ENCODE measurements at places on chromosomes 4 and X.

DNA sequence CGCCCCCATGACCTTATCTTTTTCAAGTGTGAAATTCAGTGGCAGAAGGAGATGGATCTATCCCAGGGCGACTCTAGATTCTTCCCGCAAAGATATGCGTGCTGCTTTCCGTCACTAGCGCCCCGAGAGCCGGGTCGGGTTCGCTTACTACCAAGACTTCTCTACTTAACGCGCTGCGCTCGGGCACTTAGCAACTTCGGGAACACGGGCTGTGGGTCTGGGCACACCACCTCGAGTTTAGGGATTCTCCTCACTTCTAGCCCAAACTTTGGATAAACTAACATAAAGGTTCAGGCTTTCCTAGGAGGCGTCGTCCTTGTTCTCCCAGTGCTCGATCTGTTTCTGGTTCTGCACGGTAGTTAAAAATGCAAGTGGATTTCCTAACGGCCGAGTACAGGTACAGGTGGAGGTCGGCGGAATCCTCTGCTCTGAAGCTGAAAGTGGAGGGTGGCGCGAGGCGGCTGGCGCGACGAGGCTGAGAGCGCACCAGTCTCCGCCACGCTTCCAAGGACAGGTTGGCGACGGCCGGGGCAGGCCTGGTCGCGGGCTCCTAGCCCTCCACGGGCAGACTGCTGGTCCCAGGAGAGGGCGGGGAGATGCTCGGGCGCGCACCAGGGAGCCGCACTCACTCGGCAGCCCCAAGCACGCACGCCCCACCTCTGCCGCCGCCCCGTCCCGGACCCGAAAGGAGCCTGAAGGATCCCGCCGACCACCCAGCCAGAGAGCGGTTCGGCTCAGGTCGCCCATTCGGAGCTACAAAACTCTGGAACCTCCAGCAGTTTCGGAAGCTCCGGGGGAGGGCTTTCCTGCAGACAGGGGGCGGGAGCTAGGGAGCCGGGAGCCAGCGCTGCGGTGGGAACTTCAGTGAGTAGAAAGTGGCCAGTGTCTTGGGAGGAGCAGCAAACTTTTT, 100.8 kb upstream of the TENM3 start:
- DNase-seq, result no peak

- DNase-seq, result no peak
Measured at GRCh38 chr4:153362184-153362583, 17.7 kb downstream of the MND1 start.

DNA sequence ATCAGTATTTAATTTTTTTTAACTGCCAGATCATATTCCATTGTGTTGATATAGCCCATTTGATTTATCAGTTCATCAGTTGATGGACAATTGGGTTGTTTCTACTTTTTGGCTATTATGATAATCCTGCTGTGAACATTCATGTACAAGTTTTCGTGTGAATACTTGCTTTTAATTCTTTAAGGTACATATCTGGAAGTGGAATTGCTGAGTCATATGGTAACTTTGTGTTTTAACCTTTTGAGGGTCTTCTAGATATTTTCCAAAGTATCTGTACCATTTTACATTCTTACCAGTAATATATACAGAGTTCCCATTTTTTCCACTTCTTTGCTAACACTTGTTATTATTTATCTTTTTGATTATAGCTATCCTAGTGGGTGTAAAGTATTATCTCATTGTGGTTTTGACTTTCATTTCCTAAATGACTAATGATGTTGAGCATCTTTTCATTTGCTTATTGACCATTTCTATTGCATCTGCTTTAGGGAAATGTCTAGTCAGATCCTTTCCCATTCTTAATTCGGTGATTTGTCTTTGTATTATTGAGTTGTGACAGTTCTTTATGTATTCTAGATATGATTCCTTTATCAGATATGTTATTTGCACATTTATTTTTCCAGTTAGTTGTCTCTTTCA, 75.2 kb upstream of the NUDT6 start:
- DNase-seq, result no peak

DNA sequence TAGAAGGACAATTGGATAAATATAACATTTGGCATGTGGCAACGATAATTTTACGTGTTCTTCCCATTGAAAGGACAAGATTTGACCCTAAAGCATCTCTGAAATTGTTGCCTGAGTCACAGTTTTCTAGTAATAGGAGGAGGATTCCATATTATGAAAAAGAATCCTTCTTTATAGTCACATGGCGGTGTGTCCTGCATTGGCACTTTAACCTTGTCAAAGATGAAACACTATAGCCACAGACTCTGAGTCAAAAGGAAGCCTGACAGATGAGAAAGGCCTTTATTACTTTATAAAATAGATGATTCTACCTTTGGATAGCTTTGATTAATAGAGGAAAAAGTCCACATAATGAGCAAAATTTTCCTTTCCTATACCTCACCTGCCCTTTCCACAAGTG, 11.5 kb downstream of the LNX1 start:
- no peak for DNase-seq

DNA sequence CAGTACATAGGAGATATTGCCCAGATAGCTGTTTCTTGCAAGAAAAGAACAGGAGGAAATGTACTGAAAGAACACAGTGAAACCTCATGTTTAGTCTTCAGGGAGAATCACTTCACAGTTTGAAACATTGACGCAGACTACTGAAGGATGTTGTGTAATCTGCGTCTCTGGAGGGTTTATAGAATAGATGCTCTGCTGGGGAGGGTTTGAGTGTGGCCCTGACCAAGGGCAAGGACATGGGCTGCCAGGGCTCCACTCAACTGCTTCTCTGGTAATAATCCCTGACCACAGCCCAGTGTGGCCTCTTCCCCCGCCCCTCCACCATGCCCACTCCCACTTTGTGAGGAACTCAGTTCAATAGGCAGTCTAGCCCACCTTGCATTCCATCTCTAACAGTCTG, 15.8 kb upstream of the ACE2 start:
- DNase-seq, result no peak

DNA sequence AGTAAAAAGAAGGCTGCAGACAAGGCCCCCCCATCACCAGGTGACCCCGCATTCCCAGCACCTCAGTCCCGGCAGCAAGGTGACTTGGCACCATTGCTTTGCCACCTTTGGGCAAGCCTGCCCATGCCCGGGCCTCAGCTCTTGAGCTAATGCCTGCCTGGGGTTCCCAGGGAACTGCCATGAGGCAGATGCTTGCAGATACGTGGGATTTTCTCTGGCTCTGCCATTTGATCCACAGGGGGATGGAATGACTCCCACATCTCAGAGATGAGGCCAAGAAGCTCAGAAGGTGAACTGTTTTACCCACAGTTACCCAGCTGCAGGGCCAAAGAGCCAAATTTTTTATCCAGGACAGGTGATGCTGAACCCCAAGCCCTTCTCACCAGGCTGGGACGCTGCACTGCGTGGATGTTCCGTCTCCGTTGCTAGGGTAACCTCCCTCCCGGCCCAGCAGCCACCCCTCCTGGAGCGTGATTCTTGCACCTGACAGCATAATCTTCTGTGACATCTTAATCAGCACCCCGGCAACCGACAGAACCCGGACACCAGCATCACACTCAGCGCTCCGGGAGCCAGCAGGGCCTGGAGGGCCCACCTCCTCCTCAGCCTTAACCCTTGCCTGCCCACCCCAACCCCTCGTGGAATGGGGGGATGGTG, 15.7 kb upstream of the MSX1 start:
- DNase-seq, result no peak

DNA sequence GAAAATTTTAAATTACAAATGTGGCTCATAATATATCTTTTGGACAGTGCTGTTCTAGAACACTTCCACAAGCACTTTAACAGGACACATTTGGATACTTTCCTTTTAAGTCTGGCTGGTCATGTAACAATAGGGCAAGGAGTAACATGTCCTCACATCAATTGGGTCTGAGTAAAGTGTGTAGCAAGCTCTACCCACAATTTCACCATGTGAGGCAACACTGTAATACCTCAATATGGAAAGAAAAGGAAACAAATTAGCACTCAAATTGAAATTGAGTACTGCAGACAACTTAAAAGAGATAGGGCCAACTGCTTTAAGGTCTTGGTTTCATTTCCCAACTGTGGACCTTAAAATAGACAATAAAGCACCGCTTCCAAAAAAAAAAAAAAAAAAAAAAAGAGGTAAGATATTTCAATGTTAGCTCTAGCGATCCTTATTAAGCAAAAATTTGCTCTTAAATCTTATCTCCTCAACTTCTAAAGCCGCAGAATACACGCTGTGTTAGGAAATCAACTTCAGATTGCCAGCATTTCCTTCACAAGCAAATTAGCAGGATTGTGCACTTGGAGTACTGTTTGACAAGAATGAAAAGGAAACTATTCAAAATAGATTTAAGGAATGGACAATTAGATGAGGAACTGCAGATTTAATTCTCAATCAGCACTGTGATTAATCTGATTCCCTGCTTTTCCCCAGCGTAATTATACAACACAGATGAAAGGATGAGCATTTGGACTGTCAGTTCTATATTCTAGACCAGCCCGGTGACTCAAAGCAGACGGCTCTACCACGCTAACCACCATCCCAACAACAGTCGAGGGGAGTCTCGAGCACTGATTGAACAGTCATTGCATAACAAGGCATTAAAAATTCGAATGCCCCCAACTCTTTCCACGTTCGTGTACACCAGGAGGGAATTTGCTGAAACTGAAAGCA, 1.6 kb downstream of the CASK start:
- no peak for DNase-seq

DNA sequence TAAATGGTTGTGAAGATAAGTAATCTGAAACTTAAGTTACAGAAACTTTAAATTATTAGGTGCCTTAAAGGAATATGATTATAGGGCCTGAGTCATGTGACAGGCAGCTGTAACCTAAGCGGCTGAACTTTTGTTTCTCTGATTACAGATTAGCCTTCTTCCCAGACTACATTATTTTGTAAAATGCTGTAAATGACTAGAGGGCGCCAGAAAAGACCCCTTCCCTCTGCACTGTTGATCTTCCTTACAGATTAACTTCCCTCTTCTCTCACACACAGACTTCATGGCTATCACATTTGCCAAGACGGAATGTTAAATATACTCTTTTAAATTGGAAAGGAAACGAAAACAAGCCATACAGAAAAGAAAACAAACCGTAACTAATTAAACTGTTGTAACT, 96.6 kb downstream of the EVC2 start:
- no peak for DNase-seq

DNA sequence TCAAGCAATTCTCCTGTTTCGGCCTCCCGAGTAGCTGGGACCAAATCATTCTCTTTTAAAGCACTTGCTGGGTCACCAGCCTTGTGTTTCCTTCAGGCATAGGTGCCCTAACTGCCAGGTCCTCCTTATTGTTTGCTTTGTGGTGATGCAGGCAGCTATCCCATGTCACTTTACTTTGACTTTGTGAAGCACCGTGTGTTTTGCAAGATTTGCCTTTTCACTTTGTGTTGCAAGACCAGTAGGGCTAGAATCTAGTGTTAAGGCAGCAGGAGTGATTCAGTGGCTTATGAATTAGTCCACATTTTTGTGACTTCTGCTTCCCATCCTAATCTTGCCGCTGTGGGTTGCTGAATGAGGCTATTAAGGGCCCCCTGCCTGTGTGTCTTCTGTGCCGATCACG, 20.2 kb downstream of the SYAP1 start:
- no peak for DNase-seq

DNA sequence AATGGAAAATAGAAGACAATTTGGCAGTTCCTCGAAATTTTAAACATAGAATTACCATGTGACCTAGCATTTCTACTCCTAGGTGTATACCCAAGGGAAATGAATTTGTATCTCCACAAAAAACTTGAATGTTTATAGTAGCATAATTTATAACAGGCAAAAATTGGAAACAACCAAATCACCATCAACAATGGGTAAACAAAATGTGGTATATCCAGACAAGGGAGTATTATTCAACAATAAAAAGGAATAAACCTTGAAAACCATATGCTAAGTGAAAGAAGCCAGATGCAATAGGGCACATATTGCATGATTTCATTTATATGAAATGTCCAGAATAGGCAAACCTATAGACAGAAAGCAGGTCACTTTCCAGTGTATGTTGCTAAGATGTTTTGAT, 83.8 kb downstream of the SNX25 start:
- no peak for DNase-seq

Measured in naive thymus-derived CD4-positive, alpha-beta T cell (primary cell).